ENCODE measurements at places on chromosomes 7 and 10.

- DNase-seq = no peak
Observed at GRCh38 chr7:134784251-134785049, 5.0 kb downstream of the CALD1 start.

GRCh38 chr10:14926722-14927416, 27.0 kb downstream of the DCLRE1C start:
- DNase-seq = no peak

DNA sequence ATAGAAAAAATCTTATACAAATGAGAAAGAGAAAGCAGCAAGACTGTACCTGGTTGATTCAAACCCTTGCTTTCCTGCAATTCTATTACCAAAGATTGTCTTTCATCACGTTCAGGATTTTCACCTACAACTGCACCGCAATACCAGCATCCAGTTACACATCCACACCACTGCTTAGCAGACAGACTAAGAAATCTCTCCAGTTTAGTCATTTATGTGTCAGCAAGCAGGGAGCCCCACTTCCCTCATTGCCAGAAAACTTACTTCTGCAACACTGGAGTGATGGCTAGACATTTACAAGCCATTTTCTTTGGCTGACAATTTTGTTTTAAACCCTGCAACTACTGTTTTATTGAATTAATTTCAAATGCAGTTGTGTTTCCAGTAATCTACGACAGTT, 359.6 kb upstream of the MEOX2 start:
- DNase-seq = no peak

GRCh38 chr10:100827819-100828737, 82.7 kb downstream of the PAX2 start:
- no peak for DNase-seq

DNA sequence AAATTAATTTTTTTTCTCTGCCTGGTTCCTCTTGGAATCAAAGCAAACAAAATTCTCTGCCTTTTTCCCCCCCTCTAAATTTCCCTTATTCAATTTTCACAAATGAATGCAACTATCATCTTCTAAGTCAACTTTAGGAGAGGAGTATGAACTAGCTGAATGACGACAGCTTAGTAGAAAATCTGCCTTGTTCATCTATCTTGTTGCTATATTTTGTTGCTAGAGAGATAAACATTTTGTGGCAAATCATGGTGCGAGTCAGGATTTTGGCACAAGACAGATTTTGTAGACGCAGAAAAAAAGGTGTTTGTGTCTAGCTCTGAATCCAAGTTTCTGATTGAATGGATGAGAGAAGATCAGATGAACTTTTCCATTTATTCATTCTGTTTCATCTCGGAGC, 81.0 kb upstream of the FZD8 start:
- DNase-seq = no peak
